Glomerular endothelial cell (primary cell): ENCODE measurements at places on chromosomes 2 and 18. TPM values are rescaled to one million over a fixed set of nuclear protein-coding genes. Genes with fewer than 3 reads are reported as not detected.

- no peak for DNase-seq
These were observed 99.7 kb downstream of the SLC8A1 start for GRCh38 chr2:40352041-40352702.

DNA sequence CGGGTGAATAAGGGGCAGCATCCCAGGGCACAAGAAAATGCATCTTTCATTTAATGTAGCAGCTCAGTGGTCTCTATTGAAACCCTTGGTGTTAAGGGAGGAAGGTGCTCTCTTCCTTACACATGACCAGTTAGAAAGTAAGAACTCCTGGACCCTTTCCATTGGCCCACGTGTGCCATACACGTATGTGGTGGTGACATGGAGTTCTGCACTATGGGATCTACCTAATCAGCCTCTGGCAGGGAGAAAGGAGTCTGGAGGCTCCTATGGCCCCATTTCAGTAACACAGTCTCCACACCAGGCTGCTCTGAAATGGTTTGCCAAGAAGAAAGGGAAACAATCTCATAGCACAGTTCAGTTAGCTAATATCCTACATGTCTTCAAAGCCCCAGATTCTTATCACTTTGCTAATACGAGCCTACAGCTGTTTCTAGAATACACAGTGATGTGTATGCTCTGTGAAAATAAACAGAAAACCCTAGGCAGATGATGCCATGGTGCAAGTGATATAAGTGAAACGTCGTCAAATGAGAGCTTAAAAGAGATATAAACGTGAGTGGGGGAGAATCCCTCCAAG, 7.0 kb downstream of the EFEMP1 start:
- no peak for DNase-seq

- DNase-seq: no peak
These were observed 8.3 kb upstream of the CASP10 start for GRCh38 chr2:201174687-201175086.

DNA sequence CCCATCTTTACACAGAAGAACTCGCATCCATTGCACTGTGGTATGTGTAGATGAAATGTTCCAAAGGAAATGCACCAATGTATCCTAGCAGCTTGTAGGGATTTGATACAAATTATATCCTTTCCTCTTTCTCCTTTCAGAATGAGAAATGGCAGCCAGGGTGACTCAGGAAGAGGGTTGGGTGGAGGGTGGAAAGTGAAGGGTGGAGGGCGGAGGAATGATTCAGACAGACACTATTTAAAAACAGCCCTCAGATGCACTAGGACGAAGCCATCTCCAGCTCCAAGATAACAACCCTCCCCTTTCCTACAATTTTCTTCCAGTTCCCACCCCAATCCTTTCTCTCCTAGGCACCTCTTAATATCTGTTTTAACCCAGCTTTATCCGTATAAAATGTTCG, 96.2 kb upstream of the STK39 start:
- DNase-seq: no peak

DNA sequence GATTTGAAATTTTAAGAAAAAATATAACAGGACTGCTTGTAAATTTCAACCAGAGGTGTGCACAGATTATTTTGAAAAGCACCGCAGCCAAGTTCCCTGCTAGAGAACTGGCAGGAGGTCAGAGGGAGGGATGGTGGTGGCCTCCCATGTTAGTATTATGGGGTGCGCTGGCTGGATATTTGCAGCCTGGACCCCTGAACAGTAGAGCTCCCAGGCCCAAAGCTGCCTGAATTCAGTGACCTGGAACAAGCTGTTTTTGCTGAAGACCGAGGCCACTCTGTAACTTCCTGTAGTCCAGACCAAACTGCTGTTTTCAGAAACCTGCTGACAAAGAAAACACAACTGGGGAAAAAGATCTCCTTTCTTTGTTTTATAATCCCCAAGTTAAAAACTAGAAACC, 314.3 kb downstream of the TNS1 start:
- no peak for DNase-seq

The CKAP2L gene
- total RNA-seq: 2.5 and 4.4 TPM in 2 replicates

- no peak for DNase-seq
These were observed 260.2 kb upstream of the SESTD1 start for GRCh38 chr2:179524809-179525339.

DNA sequence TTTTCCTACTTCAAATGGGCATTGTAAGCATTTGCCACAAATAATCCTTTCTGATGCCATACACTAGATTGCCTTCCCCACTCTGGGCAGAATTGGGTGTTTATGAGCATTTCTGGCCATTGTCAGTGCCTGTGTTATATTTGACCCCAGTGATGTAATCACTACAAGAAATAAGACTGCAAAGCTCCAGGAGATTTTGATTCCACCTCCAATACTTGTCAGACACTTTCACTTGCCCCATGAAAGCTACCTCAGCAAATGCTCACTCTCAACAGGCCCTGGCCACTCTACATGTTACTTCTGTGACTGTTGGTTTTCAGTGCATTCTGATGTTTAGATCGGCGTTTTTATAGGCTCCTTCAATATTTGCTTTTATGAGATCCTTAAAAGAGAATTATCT, 135.1 kb downstream of the GFPT1 start:
- DNase-seq: no peak

- no peak for DNase-seq
These were observed 50.0 kb upstream of the MBOAT2 start for GRCh38 chr2:9053534-9053931.

DNA sequence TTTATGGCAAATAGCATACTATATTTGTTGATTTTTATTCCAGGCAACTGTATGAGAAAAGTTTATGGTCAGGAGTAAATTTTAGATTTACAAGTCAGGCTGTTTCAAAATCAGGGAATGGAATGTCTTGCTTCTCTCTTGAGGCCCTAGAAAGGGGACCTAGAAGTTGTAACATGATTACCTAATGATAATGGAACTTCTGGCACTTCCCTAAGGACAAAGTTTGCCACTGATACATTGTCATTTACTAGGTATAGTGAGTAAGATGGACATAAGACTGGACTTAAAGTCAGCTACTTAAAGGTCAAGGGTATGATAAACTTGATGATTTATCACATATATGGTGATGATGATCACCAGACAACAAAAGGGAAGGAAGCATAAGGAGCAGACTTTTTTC, 103.3 kb upstream of the VRK2 start:
- no peak for DNase-seq

- DNase-seq: no peak
These were observed 1.4 kb downstream of the SNORC start for GRCh38 chr2:232871418-232871834.

- no peak for DNase-seq
These were observed 21.7 kb upstream of the RAB10 start for GRCh38 chr2:26011990-26012856.

DNA sequence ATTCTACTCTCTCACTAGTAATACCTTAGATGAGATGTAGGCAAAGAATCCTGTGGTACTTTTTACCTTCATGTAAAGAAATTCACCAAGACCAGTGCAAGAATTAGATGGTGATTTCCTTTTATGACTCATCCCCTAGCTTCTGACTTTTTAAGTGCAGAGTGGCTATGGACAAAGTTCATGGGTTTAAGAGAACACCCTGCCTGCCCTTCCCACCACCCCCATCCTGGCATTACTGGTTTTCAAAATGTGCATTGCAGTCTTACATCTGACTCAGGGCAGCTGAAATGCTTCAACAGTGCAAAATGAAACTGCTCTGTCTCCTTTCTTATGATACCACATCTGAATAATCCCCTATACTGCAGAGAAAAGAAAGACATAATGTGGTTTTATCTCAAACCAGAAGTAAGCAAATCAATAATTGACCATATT, 22.6 kb downstream of the MAIP1 start:
- no peak for DNase-seq

GRCh38 chr2:127799926-127800325, 11.0 kb downstream of the WDR33 start:
- DNase-seq: no peak

DNA sequence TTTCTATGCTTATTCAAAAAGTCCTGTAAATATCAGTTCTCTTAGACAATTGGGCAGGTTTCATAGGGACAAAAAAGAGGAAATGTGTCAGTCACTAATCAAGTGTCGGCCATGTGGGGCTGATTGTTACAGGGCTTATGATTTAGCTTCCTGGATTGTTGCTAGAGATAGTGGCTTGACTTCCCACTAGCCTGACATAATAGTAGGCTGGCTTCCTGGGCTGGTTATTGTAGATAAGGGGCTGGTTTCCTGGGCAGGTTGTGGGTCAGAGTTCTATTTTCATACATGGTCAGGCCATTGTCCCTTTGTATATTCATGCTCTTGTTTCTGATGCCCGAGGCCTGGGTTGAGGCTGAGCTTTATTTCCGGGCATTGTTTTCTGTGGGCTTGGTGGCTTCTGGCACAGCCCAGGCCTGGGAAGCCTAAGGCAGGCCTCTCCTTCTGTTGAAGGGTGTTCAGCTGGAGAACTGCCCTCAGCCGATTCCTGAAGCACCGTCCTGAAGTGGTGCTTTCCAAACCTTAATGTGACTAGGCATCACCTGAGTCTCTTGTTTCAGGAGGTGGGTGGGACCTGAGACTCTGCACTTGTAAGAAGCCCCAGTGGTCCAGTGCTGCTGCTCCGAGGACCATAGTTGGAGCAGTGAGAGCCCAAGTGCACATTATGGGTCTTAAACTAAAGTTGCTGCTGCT, 37.0 kb downstream of the CD8B2 start:
- no peak for DNase-seq

DNA sequence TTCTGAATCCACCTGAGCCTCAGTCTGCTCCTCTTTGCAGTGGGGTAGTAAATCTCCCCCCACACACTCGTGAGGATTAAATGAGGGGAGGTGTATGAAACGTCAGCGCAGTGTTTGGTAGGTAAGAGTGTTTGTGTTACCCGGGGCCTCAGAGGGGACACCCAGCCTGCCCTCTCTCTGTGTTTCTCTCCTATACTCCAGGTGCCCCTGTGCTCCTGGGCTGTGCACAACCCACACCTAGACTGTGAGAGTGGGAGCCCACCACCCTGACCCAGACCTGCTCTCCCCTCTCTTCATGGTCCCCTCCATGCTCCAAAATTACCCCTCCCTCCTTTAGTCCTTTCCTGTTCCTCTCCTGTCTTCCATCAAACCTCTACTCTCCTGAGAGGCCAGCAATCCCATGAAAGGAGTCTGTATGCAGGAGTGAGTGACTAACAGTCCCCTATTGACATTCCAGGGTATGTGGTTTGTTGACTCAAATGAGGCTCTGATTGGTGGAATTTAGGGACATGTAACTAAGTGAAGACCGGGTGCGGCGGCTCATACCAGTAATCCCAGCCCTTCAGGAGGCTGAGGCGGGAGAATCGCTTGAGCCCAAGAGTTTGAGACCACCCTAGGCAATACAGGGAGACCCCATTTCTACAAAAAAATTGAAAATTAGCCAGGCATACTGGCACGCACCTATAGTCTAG, 10.4 kb downstream of the CIB4 start:
- DNase-seq: no peak
